Uterine smooth muscle cell (primary cell): ENCODE measurements at places on chromosomes 3 and 15. TPM values are rescaled to one million over a fixed set of nuclear protein-coding genes. Genes with fewer than 3 reads are reported as not detected.

The CLRN1 gene
- total RNA-seq = not detected in 2 replicates

The AGBL1 gene
- total RNA-seq = not detected in 2 replicates

The GOLGA8G gene
- not detected in 2 replicates for total RNA-seq

The ZBTB47 gene
- 24.0 and 33.1 TPM in 2 replicates for total RNA-seq

The ECT2 gene
- total RNA-seq = 33.6 and 96.7 TPM in 2 replicates

The CPNE9 gene
- total RNA-seq = not detected in 2 replicates

The CADPS gene
- 11.9 and 32.5 TPM in 2 replicates for total RNA-seq

The SNTN gene
- total RNA-seq = not detected in 2 replicates

The ZIC1 gene
- not detected in 2 replicates for total RNA-seq

The CKMT1A gene
- not detected in 2 replicates for total RNA-seq

The SLC28A2 gene
- not detected in 2 replicates for total RNA-seq
